ENCODE measurements at places on chromosomes 4 and X.

GRCh38 chr4:65597697-65598096, 72.6 kb downstream of the EPHA5 start:
- no peak for DNase-seq

GRCh38 chrX:151287954-151288353, 109.1 kb upstream of the VMA21 start:
- no peak for DNase-seq

DNA sequence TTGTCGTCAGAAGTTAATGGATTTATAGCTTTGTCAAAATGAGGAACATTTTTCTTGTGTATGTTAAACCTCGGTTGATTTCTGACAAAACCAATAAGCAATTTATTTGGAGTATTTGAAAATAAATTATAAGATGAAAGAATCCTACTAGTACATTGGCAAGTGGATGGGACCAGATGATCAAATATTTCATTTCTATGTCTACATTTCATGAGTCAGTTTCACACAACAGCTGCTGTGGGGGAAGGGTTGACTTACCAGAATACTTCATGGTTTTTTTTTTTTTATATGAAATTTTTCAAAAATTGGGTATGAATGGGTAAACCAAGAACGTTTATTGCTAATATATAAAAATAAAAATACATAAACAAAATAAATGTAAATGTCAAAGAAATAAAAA, 39.4 kb downstream of the RAPGEF2 start:
- no peak for DNase-seq

GRCh38 chr4:41144812-41145211, 69.5 kb downstream of the APBB2 start:
- no peak for DNase-seq

- DNase-seq = peak; percentile 57
These were observed 73.3 kb downstream of the PRPS1 start for GRCh38 chrX:107701493-107702121.

Measured in glutamatergic neuron (in vitro differentiated cells).